ENCODE measurements at places on chromosomes 5 and 9. TPM values are rescaled to one million over a fixed set of nuclear protein-coding genes. Genes with fewer than 3 reads are reported as not detected.

DNA sequence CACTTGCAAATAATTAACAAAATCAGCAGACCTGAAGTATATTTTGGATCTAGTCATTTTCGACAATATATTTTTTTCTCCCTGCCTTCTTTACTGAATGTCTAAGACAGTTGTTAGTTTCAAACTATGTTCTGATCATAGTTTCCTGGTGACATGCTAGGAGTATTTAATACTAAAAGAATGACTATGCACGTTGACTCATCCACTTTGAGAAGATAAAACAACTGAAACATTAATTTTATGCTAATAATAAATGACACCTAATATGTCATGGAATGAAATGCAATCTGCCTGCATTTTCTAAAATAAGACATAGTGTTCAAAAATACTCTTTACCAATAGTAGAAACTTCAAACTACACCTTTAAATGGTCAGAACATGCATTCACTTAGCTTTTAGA is 2123.7 kb upstream of the C9orf72 start:
- no peaks in the 10 kb centered on the region for H3K4me1 ChIP-seq
- H3K36me3 ChIP-seq = no peaks in the 10 kb centered on the region
- no peak overlapping the region for H3K27ac ChIP-seq
- no peak overlapping the region for H3K4me3 ChIP-seq
- H3K27me3 ChIP-seq = no peaks in the 10 kb centered on the region

WDR55 gene
- 24.9 TPM for total RNA-seq

SUSD3 gene
- total RNA-seq = 4.0 TPM

GRCh38 chr5:57937025-57937424 is 454.4 kb upstream of the ACTBL2 start:
- no peaks in the 10 kb centered on the region for H3K36me3 ChIP-seq
- no peak for DNase-seq
- no peaks in the 10 kb centered on the region for H3K4me1 ChIP-seq

- no peaks in the 10 kb centered on the region for H3K36me3 ChIP-seq
- no peak overlapping the region for H3K4me3 ChIP-seq
- no peak for DNase-seq
- H3K27ac ChIP-seq = no peak overlapping the region
- no peaks in the 10 kb centered on the region for H3K4me1 ChIP-seq
- H3K27me3 ChIP-seq = no peaks in the 10 kb centered on the region
These were observed 21.5 kb upstream of the NEUROG1 start for GRCh38 chr5:135557076-135557838.

WDR31 gene
- 2.9 TPM for total RNA-seq
